ENCODE measurements at places on chromosomes 16 and 17.

- no peak for DNase-seq
These were observed 12.1 kb upstream of the TBX21 start for GRCh38 chr17:47720754-47721533.

GRCh38 chr16:23435500-23435899, 17.5 kb downstream of the COG7 start:
- peak; percentile 14 for DNase-seq

GRCh38 chr16:60558936-60559335, 1477.3 kb downstream of the CDH8 start:
- DNase-seq, result no peak

DNA sequence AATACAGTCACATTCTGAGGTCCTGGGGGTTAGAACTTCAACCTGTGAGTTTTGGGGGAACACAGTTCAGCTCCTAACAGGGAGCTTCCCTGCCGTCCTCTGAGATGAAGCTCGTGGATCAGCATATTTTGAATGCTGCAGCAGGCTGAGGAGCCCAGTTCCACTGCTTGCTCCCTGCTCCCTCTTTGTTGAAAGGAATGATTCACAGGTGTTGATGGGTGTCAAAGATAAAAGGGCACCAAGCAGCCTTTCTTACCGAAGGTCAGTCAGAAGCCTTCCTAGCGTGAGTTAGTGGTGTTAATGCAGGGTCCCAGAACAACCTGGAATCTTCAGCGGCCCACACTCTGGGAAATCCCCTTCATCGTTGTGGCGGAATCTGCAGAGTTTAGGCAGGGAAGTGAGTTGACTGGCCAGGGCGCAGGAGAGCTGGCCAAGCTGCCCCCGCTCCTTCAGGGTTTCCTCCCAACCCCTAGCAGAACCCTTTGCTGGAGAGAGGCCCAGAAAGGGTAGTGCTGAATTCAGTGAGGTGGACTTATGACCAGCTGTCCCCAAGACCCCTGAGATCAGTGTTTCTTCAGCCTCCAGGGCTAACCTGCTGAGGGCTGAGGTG, 114.8 kb downstream of the GNAO1 start:
- DNase-seq, result no peak

GRCh38 chr17:57918017-57918895, 37.0 kb downstream of the CUEDC1 start:
- no peak for DNase-seq

- DNase-seq, result no peak
These were observed 81.2 kb downstream of the CYB561 start for GRCh38 chr17:63364944-63365343.

DNA sequence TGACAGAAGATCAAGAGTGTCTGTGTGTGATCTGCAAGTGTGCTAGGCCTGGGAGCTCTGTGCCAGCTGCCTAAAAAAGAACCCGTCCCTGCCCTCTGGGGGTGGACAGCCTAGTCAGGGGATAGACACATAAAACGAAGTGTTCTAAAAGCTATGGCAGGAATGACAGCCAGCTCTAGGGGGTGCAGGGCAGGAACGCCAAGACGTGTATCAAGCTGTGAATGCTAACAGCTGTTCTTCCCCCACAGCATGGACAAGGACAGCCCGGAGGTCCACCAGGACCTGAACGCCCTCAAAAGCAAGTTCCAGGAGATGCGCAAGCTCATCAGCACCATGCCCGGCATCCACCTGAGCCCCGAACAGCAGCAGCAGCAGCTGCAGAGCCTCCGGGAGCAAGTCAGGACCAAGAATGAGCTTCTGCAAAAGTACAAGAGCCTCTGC, 5.1 kb downstream of the RASD1 start:
- no peak for DNase-seq

DNA sequence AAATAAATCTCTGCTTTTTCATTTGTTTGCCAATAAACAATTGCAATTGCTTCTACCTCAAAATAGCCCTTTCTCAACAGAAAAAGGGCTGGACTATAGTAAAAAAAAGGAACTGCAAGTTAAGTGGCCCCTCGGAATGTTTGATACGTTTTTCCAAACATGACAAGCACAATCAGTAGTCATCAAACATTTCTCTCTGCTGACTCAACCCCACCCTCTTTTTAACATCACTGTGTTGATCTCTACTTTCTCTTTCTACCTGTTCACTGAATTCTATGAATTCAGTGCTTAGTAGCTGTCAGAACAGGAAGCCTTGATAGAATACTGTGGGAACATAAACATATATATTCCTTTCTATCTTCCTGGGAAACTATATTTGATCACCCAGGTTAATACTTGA, 116.5 kb upstream of the AXIN2 start:
- DNase-seq, result no peak

GRCh38 chr17:81509207-81509971, 3.2 kb downstream of the ACTG1 start:
- no peak for DNase-seq
